A549 treated with CORT108297 at 1 μM for 4 hours (cell line): ENCODE measurements at places on chromosomes 11 and 22. TPM values are rescaled to one million over a fixed set of nuclear protein-coding genes. Genes with fewer than 3 reads are reported as not detected.

CNGA4 gene
- 0.03 to 0.09 TPM (median 0.06 TPM) in 4 of 5 replicates, not detected in the other for total RNA-seq

RHOD gene
- 32.6 to 51.6 TPM (median 47.3 TPM) in 5 replicates for total RNA-seq

USP2 gene
- 0.33 to 0.53 TPM (median 0.42 TPM) in 5 replicates for total RNA-seq

PIK3IP1 gene
- total RNA-seq, result 1.0 to 1.5 TPM (median 1.3 TPM) in 5 replicates

KDM4E gene
- total RNA-seq, result not detected in 5 replicates

TUBA8 gene
- 0.35 to 1.0 TPM (median 0.63 TPM) in 5 replicates for total RNA-seq

RASD2 gene
- total RNA-seq, result 0.74 to 1.3 TPM (median 1.2 TPM) in 5 replicates

CRKL gene
- total RNA-seq, result 19.8 to 24.9 TPM (median 21.3 TPM) in 5 replicates

GGA1 gene
- total RNA-seq, result 17.3 to 25.3 TPM (median 23.4 TPM) in 5 replicates

TESMIN gene
- total RNA-seq, result 5.2 to 7.3 TPM (median 5.9 TPM) in 5 replicates

MMP3 gene
- total RNA-seq, result 0.03 to 0.41 TPM (median 0.39 TPM) in 3 of 5 replicates, not detected in the others

NCAM1 gene
- not detected in 5 replicates for total RNA-seq

SMIM35 gene
- total RNA-seq, result not detected in 5 replicates
